8988T (cell line): ENCODE measurements at places on chromosomes 7 and 10.

DNA sequence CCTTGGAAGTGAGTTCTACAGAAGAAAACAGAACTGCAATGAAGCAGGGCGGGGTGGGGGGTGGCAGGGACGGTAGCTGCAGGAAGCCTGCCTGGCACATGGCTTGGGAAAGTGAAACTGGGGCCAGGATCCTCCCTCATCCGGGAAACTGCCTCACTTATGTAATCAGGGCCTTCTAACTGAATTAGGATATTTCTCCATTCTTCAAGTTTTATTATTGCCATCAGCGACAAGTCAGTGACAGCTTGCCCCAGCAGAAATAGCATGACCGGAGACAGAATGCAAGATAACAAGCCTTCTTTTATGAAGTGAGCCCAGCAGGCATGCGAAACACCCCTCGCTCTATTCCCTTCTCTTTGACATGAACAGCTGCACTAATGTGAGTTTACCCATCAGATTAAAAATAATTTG lies 77.5 kb upstream of the CACUL1 start:
- DNase-seq: no peak

DNA sequence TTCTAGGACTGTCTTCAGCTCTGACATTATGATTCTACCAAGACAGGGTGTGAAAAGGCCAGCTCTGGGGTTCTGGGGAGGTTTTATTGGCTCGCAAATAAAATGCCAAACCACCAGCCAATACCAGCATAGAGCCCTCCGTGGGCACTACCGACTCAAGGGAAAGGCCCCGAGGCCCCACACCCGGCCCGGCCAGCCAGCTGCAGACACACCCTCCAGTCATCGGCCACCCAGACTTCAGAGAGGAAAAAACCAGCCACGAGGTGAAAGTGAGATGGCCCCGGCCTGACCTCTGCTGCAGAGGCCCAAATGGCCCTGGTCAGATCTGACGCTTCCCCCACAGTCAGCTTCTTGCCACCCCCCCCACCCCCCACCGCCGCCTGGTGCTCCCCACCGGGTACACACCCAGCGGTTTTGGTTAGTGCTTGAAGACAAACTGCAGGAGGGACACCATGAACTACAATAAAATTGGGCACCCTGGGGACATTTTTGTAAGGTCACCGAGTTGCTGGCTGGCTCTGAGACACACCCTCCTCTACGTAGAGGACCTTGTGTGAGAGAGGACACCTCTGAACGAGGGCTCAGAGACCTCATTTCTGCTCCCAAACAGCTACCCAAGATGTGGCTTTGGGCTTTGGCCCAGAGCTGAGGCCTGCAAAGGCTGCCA lies 79.9 kb downstream of the PRKAG2 start:
- DNase-seq: no peak

GRCh38 chr7:100692578-100692961 lies 1.5 kb downstream of the GIGYF1 start:
- DNase-seq: no peak

DNA sequence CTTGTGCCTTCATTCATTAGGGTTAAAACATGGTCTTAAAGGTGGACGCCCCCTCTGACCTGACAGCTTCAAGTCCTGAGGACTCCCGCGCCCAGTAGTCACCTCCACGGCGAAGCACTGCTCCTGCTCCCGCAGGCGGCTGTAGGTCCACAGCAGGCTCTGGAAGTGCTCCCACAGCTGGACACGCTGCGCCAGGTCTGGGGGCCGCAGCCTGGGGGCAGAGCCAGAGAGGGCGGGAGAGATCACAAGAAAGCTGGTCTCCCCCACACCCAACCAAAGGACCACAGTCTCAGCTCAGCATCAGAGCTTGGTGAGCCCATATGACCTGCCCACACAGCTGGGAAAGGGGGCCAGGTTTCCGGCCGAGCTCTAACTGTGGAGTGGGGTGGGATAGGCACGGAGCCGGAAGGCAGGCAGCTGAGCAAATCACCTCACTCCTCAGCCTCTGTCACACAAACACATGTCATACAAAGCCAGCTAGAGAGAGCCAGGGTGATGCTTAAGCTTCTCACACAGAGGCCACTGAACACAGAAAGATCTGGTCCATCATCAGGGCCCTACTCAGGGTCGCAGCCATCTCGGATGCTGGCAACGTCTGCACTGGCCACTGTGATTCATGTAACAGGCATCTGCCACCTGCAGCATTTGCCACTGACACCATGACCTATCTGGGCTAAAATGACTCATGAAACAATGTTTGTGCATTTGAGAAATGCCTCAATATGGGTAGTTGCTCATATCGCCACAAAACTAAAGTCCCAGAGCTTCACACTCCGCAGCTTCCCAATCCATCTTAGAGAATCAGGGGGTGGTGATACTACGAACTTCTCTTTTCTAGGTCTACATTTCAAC lies 12.6 kb downstream of the HPS1 start:
- no peak for DNase-seq

DNA sequence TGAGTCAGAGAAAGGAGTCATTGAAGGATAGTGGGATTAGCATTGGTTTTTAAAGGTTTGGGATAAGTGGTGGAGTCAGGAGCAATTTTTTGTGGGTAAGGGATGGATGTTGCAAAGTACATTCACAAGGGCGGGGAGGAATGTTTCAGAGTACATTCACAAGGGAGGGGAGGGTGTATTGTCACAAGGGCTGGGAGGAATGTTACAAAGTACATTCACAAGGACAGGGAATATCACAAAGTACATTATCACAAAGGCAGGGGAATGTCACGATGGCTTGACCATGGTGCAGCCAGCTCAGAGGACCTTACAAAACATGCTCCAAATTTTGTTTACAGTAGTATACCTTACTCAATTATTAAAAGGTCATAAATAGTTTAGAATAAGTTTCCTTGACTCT lies 30.3 kb downstream of the C1GALT1 start:
- no peak for DNase-seq

DNA sequence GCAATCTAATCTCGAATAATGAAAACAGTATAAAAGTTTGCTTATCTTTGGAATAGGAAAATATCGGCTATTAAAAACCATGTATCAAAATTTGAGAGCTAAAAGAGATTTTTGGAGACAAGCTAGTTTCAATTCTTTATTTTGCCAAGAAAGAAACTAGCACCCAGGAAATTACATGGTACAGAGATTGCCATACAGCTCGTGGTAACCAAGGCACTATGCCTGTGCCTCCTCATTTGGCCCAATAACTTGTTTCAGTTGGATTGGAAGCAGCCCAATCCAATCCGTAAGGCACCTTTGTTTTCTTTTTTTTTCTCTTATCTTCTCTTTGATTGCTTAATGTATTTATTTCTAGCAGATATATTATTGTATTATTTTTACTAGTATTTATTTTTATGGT lies 55.0 kb downstream of the GNAI1 start:
- DNase-seq: no peak

GRCh38 chr10:21518149-21518640 lies 7.3 kb downstream of the SKIDA1 start:
- DNase-seq: no peak

DNA sequence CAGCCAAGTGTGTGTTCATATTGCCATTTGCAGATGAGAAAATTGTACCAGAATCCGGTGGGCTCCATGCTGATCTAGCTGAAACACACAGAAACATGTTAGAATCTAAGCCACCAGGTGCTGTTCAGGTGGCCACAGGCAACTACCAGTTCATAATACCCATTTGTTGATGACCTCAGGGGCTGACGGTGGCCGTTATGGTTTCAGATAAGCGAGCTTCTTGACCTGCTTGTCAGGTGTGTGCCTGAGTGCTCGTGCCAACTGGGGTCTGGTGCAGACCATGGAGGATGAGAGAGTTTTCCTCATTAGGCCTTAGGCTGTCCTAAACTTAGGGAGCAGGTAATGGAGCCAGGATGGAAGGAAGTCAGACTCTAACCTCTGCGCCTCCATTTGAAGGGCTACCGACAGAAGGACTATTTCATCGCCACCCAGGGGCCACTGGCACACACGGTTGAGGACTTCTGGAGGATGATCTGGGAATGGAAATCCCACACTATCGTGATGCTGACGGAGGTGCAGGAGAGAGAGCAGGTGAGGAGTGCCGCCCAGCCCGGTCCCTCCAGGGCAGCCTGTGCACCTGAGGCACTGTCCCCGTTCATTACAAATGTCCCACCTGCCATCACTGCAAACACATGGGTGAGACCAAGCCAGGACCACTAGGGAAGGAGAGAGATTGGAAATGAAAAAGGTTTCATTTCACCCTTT lies 53.1 kb downstream of the MKI67 start:
- DNase-seq: no peak

DNA sequence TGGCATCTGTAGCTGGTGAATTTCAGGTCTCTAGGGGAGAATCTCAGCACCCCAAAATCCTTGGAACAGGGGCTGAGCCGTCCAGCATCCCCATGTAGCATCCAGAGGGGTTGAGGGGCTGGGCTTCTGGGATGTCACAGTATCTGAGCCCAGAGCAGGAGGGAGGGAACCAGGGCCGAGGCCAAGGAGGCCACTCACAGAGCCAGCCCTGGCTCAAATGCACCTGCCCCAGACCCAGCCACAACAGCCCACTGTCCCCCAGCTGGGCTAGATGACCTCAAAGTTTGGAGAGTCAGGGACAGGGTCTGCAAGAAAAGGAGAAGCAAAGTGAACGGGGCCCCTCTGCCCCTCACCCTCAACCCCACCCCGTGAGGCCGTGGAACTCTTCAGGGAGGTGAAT lies 22.3 kb downstream of the VSIR start:
- DNase-seq: no peak

DNA sequence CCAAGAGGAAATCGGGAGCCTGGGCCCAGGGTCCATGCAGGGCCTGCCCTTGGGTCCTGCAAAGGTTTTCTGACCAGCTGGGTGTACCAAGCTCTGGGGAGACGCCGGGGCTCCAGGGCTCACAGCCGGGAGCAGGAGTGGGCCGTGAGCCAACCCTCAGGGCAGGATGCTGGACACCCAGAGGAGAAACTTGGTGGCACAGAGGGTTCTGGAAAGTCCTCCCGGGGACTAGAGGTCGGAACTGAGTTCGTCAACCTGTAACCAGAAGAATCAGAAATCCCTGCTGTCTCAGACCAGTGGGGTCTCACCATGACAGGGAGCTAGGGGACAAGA lies 29.2 kb upstream of the PPP2R2D start:
- DNase-seq: no peak

GRCh38 chr7:132518839-132519173 lies 57.5 kb downstream of the PLXNA4 start:
- DNase-seq: no peak

GRCh38 chr7:120407010-120407409 lies 134.0 kb downstream of the KCND2 start:
- no peak for DNase-seq

GRCh38 chr10:49105076-49105475 lies 10.2 kb downstream of the VSTM4 start:
- DNase-seq: no peak

DNA sequence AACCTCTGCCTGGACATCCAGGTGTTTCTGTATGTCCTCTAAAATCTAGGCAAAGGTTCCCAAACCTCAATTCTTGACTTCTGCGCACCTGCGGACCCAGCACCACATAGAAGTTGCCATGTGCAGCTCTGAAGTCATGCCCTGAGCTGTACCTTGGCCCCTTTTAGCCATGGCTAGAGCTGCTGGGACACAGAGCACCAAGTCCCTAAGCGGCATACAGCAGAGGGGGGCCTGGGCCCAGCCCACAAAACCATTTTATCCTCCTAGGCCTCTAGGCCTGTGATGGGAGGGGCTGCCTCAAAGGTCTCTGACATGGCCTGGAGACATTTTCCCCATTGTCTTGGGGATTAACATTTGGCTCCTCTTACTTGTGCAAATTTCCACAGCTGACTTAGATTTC lies 14.6 kb downstream of the TMEM243 start:
- no peak for DNase-seq

- DNase-seq: no peak
Measured at GRCh38 chr7:300048-300447, 10.1 kb downstream of the FOXL3 start.
